Forelimb muscle (tissue), 1 donor: ENCODE measurements at places on chromosomes 2 and 18.

- DNase-seq = peak; percentile 95
These were observed 88.5 kb downstream of the TGIF1 start for GRCh38 chr18:3538456-3538855.

GRCh38 chr18:13813271-13813849 is 10.6 kb upstream of the MC5R start:
- no peak for DNase-seq

GRCh38 chr18:41266616-41267015 is 688.4 kb upstream of the PIK3C3 start:
- DNase-seq = no peak

DNA sequence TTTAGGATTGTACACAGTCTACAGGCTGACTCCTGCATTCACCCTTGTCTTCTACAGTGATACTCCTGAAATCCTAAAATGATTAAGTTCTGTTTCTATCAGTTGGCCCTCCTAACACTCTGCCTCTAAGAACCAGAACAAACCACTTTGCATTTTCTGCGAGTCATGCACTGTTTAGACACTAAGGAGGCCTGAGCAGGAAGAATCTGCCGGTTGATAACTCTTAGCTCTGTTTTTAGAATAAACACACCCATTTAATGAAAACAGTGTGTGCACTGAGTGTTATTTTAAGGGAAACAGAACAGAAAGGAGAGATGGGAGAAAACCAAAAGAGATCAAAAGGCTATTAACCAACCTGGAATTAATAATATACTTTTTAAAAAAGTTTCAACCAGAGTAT is 22.9 kb upstream of the SSB start:
- no peak for DNase-seq

- DNase-seq = no peak
These were observed 8.9 kb upstream of the DGUOK start for GRCh38 chr2:73917696-73918207.

DNA sequence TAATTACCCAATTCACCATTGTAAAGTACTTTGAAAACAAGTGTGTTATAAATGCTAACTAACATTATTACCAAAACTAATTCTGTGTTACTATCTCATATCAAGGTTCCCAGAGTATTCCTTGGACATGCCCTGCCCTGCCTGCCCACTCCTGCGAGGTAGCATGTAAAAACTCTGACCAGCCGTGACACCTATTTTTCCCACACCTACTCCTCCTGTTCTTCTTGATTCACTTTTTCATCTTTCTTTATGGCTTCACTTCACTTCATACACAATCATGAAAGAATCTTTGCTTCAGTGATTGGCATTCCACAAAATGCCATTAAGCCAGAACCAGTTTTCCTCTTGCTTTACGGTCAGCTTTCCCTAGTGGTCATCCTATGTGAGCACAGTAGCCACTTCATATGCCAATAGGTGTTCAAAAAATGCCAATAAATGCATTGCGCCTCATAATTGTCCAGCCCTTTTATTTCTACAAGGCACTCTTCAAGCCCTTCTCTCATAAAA is 42.6 kb upstream of the SETBP1 start:
- no peak for DNase-seq

GRCh38 chr2:182167882-182168281 is 182.2 kb downstream of the PPP1R1C start:
- DNase-seq = no peak

- no peak for DNase-seq
These were observed 217.8 kb upstream of the ATP5MC3 start for GRCh38 chr2:175399326-175399725.

- DNase-seq = peak; percentile 19
These were observed 42.9 kb downstream of the SRBD1 start for GRCh38 chr2:45567974-45568789.

- DNase-seq = no peak
These were observed 70.0 kb downstream of the ACSL3 start for GRCh38 chr2:222930862-222931261.

DNA sequence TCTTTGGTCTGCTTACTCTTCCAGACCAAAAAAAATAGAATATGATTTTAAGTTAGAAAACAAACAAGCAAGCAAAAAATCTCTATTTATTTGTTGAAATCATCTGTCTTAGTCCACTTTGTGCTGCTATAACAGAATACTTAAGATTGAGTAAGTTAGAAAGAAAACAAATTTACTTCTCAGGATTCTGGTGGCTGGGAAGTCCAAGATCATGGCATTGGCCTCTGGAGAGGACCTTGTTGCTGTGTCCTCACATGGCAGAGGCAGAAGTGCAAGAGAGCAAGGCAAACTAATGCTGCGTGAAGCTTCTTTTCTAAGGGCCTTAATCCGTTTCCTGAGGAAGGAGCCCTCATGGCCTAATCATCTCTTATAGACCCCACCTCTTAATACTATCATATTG is 156.2 kb downstream of the SPP2 start:
- DNase-seq = no peak

- DNase-seq = no peak
These were observed 1752.9 kb upstream of the CELF4 start for GRCh38 chr18:39318462-39318861.
